ENCODE measurements at places on chromosomes 5 and 9.

- no peak for DNase-seq
Observed at GRCh38 chr9:10232352-10232930, 380.4 kb downstream of the PTPRD start.

GRCh38 chr5:65394087-65394486, 87.6 kb downstream of the ADAMTS6 start:
- DNase-seq: no peak

GRCh38 chr5:39775086-39775796, 350.5 kb upstream of the DAB2 start:
- DNase-seq: no peak

DNA sequence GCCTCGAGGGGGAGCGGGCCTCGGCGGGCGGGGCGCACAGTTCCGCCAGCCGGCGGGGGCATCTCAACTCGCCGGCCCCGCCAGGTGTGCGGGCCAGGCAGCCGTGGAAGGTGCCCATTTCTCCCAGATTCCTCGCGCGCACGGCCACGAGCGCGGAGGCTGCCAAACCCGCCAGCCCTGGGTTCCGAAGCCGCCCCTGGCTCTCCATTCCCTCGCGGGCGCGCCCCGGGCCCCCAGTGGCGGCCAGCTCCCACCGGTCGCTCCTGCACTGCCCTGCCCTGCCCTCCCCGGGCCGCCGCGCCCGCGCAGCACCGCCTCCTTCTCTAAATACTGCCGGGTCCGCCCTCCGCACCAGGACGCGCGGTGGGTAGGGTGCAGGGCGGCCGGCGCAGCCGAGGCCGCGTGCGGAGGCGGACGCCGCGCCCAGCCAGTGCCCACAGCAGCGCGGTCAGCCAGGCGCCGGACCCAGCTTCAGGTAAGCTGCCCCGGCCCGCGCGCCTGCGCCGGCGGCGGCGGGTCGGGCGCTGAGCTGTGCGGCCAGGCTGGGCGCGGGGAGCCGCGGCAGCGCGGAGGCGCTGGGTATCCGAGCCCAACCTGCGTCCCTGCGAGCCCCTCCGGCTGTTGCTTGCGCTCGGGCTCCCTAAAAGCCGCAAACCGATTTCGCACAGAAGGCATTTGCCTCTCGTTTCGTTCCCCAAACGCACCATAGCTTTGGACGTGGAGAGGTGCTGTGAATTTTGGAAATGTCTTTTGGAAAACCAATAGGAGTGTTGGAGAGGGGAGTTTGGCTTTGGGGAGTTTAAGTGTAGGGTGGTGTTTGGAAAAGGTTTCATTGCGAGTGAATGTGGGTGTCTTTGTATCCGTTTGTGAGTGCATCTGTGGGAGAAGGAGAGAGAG, at the start of gene TMEM171:
Gene TMEM171, plus strand, starts transcription at position 354 of the 897 bp plus-strand sequence. CDS start 2,799 bp downstream, outside the sequence.
- no peak for DNase-seq

DNA sequence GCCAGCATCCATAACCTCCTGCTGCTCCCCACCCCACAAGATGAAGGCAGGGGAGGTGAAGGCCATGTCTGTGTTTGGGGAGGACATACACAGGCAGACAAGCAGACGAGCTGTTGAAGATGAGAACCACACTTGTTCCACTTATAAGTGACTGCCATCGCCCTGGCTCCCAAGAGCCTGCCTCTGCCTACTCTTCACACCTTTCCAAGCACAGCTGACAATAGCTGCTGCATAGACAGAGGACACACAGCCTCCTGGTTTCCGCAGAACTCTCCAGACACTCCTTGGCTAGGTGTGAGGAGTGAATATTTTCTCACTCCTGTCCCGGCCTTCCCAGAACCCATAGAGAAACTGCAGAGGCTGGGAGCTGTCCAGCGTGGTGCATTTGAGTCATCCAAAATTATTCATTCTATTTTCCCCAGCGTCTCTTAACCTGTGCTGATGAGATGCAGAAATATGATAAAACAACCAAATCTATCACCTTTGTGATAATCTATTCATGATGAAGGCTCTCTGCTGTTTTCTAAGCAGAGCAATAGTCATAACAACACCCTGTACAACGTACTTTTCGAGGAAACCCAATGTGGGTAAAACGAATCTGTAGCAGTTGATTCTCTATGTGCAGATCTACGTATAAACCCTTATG, 24.7 kb downstream of the KLF9 start:
- DNase-seq: no peak

DNA sequence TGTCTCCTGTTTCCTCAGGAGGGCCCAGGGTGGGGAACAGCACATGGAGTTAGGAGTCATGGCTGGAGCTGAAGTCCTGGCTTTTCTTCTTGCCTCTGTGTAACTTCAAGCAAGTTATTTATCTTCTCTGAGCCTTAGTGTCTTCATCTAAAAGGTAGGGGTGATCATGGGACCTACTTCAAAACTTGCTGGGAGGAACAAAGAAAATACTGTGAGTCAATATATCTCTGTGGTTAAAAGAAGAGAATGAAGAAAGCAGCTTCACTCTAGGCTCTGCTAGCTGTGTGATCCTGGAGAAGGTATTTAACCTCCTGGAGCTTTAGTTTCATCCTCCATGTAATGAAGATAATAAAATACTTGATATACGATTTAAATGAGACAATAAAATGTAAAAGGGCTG, 26.5 kb downstream of the AFAP1L1 start:
- no peak for DNase-seq

DNA sequence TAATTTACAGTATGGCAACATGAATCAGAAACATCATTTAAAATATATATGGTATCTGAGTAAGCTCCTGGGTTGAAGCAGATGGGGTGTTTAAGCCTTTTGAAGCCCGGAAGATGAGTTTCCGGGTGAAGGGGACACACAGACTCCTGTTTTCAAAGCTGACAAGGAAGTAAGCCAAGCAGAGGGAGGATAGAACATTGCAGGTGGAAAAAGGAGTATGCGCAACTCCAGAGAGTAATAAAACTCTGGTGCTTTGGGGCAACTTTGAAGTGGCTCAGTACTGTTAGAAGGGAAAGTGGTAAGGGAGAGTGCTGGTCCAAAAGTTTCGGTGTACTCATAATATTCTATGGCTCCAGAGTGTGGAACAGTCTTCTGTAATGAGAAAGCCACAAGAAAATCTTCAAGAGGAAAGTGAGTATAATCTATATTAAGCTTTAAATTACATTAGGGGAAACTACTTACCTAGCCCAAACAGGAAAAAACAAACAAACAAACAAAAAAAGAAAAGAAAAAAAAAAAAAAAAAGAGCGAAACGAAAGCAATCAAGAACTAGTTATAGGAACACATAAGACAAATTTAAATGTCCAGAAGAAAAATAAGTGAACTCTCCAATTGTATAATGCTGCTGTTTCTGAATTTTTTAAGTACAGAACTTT, 2.3 kb upstream of the ST8SIA4 start:
- DNase-seq: no peak

DNA sequence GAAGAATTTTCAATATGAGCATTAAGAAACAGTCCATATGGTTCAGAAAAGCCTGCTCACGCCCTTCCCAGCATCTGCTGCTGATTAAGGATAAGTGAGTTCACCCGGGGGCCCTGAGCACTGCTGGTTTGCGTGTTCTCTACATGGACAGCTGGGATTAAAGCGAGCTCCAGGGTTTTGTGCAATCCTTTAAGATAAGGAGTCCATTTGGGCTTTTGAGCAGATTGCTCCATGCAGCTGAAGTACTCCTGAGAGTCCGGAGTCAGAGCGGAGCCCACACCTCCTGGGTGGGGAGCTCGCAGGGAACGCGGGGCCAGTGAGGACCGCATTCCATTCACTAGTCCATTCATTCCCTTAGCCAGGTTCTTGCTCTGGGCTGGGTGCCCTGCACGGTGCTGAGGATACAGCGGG, 149.3 kb upstream of the COL5A1 start:
- no peak for DNase-seq

DNA sequence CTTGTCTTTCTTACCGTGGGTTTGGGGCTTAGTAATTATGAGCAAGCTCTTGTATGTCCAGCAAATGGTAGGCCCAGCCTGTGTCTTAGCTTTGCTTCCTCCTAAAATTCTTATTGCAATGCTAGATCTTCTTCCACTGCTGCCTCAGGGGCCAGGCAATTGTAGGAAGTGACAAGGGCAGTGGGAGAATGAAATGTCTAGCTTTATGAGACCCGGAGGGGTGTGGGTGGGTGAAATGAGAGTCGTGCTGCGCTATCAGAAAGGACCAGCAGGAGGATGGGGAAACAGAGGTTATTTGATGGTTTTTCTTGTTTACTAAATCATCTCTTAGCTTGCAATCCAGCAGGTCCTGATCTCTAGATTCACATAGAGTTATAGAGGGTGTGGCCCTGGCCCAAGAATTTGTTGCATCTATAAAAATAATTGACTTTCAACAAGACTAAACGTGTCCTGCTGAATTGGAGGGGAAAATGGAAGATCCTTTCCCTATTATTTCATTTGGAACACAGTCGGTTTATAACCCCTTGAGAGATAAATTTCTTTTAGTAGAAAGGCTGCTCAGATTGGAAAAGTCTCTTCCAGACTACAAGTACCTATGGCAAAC, 43.7 kb downstream of the ZNF366 start:
- no peak for DNase-seq

- no peak for DNase-seq
Observed at GRCh38 chr5:172501708-172502320, 47.5 kb upstream of the SH3PXD2B start.

GRCh38 chr5:59768152-59769040, 125.1 kb downstream of the PDE4D start:
- DNase-seq: peak; percentile 15

GRCh38 chr5:76291305-76292077, 111.6 kb upstream of the IQGAP2 start:
- DNase-seq: no peak

GRCh38 chr5:30341466-30341865, 852.0 kb upstream of the CDH6 start:
- no peak for DNase-seq
